ENCODE measurements at places on chromosomes 11 and 22.

GRCh38 chr11:86726118-86726753 lies 53.8 kb upstream of the ME3 start:
- DNase-seq = no peak

DNA sequence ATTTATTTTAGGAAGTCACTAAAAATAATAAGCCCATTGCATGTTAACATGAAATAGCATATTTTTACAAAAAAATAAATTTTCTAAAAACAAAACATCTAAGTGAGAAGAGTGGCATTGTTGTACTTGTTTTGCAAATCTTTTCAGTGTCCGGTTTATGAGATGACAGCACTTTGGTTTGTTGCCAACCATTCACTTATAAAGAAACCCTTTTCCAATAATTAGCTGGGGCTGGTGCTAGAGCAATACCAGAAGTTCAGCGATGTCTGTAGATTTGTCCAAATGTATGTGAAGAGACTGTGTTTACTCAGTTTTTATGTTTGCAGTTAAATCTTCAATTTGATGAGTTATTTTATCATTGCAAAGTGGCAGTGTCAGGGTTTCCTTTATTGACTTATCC lies 22.1 kb upstream of the KRTAP5-7 start:
- no peak for DNase-seq

DNA sequence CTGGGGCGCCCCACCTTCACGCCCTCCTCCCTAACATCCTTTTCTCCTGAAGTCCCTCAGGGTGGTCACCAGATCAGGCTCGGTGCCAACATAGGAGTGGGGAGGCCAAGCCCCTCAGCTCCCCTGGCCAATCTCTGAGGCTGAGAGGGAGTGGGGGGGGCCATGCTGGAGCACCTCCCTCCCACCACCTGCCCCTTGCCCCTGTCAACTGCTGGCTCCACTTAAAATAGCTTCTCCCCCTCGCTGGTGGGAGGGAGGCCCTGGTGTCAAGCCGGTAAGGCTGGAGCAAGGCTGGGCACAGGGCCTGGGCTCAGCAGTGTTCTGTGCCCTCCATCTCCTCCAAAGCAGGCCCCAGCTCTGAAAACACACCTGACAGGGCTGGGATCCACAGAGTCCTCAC lies 4.9 kb downstream of the PLXNB2 start:
- no peak for DNase-seq

DNA sequence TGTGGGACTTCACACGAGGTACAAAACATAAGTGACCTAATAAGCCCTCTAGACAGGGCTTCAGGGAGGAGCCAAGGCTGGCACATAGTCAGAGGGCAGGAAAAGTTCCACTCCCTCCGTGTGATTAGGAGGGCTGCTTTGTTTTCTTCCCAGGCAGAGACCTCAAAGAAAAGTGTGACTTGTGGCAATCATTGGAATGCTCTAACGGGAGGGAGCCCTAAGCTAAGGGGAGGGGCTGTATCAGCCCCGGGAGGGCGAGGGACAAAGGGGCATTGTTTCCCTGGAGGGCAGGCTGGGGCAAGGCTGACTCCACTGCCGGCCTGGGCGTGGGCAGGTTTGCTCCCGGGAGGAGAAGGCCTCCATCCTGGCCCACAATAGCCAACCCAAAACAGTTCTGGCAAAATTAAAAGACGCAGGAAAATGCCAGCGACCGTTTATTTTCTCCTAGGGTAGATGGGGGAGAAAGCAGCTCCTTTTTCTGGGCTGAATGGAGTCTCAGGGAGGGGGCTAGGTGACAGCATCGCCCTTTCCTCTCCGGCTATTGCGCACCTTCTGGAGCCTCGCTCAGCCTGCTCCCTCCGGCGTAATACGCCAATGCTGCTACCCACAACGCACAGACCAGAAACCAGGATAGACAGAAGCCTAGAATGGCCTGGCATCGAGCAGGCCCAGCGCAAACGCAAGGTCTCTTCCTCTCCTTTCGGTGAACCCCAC lies 60.2 kb downstream of the ENDOD1 start:
- DNase-seq = no peak

DNA sequence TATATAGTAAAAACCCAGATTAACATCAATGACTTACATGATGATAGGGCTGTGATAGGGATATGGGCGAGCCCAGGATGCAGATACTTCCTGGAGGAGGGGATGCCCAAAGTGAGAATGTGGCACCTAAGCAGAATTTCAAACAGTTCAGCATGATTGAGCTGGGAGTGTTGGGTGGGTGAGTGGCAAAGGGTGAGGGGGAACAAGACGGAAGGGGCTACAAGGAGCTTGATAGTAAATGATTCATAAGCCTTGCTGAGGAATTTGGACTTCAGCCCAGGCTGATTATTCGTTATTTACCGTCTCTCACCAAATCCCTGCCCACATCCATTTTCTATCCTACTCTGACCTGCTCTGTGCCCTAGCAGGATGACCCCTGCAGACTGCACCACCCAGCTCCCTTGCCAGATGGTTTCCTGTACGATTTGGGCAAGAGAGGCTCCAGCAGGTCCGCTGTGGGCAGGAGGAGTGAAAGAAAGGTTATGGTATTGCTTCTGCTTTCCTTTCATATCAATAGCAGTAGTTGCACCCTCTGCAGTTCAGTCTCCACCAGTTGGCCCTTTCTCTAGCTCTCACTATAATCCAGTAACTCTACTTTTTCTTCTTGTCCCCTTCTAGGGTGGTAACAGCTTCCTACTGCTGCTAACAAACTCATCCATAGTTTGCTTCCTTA lies 30.3 kb upstream of the SIK2 start:
- no peak for DNase-seq

GRCh38 chr22:30931541-30932300 lies 36.9 kb downstream of the MORC2 start:
- no peak for DNase-seq

DNA sequence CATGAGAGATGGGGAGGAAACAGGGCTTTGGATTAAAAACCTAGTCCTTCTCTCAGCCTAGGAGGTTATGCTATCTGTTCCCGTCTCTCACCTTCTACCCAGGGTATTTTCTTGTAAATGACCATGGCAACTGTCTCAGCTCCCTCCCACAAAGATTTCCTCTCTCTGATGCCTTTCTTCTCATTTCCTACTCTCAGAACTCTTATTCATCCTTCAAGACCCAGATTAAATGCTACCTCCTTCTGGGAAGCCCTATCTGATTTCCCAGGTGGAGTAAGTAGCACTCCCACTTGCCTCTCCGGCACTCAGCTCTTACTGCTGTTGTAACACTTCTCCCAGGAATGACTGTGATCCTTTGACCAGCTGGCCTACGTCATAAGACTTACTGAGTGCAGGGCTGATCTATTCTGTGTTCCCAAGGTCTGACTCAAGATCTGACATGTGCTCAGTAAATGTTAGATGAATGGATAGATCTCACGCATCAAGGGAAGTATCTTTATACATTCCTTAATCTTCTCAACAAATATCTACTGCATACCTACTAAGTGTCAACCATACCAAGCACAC lies 175.0 kb downstream of the TENM4 start:
- no peak for DNase-seq

GRCh38 chr11:5335170-5335569 lies 8.2 kb downstream of the OR51B5 start:
- no peak for DNase-seq

GRCh38 chr11:122159861-122160260 lies 43.8 kb upstream of the BLID start:
- no peak for DNase-seq

- no peak for DNase-seq
Measured at GRCh38 chr11:61922539-61922938, 5.2 kb upstream of the RAB3IL1 start.

GRCh38 chr22:24327832-24328231 lies 57.2 kb downstream of the SPECC1L start:
- no peak for DNase-seq

DNA sequence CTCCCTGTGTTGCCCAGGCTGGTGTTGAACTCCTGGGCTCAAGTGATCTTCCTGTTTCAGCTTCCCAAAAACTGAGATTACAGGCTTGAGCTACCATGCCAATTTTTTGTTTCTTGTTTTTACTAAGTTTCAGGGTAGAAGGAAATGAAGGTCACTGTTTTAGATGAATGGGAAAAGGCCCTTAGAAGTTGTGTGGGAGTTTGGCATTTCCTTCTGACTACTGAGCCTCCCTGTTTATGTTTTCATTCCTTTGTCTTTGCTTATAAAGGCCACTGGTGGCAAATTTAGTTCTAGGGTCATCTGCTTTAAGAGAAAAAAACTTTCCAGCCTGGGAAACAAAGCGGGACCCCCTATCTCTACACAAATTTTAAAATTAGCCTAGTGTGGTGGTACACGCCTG lies 22.1 kb downstream of the SRPRA start:
- DNase-seq = no peak

DNA sequence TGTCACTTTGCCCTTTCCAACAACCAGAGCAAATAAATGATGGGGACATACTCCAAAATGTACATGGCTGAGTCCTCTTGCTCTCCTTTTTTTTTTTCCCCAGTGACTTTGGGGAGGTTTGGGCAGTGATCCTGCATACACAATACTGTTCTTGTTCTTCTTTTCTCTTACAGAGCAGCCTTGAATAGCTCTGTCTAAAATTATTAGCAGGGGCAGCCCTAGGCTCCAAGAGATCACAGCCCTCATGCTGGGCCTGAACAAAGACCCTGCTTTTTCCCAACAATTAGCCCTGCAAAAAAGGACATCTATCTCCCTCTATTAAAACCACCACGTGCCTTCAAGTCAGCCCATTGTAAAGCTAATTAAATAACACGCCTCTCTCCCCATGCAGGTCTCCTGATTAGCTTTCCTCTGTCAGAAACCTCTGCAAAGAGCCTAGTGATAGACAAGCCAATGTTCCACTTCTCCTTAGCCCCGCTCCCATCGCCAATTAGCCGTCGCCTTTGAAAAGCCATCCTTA lies 54.7 kb downstream of the ETS1 start:
- DNase-seq = no peak

GRCh38 chr22:41094041-41094593 lies 1.7 kb downstream of the EP300 start:
- DNase-seq = no peak

DNA sequence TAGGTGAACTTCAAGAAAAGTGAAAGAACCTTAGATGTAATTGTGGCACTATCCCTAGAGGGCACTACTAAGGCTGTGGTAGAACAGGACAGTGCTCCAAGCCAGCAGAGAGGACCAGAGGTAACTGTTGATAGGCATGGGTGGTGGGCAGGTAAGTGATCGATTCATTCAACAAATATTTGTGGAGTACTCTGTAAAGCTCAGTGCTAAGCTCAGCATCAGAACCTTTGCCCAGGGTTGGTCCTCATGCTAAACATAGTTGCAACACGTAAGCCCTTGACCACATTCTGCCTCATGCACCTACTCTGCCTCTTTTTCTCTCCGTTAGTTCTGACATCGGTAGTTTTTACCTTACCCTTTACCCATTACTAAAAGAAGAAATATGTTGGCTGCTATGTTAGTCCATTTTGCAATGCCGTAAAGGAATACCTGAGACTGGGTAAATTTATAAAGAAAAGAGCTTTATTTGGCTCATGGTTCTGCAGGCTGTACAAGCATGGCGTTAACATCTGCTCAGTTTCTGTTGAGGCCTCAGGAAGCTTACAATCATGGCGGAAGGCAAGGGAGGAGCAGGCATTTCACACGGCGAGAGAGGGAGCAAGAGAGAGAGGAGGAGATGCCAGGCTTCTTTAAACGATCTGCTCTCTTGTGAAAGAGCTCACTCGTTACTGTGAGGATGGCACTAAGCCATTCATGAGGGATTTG lies 18.4 kb upstream of the NNMT start:
- no peak for DNase-seq

- no peak for DNase-seq
Measured at GRCh38 chr11:107018902-107019493, 722 bp upstream of the GUCY1A2 start.

DNA sequence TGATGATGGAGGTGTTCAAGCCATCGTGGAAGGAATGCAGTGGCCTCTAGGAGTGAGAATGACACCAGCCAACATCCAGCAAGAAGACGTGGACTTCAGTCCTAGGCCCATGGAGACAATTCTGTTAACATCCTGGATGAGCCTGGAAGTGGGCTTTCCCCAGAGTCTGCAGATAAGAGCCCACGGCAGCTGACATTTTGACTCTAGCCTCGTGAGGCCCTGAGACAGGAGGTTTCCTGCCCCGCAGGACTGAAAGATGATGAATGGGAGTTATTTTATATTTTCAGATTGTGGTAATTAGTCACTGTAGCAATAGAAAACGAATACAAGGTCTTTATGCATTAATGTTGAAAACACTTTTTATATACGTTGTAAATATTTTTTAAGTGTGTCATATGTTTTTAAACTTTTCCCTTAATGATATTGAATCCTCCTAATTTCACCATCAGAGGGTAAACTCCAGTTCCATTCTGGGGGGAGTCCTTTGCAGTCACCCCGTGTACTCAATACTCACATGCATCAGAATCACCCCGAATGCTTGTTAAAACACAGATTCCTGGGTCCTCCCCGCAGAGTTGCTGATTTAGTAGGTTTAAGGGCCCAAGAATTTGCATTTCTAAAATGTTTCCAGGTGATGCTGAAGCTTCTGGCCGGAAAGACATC lies 570 bp upstream of the TPCN2 start:
- no peak for DNase-seq

GRCh38 chr11:59152312-59152951 lies 9.8 kb downstream of the FAM111A start:
- no peak for DNase-seq

- no peak for DNase-seq
Measured at GRCh38 chr11:94588366-94588942, 21.3 kb downstream of the PIWIL4 start.

DNA sequence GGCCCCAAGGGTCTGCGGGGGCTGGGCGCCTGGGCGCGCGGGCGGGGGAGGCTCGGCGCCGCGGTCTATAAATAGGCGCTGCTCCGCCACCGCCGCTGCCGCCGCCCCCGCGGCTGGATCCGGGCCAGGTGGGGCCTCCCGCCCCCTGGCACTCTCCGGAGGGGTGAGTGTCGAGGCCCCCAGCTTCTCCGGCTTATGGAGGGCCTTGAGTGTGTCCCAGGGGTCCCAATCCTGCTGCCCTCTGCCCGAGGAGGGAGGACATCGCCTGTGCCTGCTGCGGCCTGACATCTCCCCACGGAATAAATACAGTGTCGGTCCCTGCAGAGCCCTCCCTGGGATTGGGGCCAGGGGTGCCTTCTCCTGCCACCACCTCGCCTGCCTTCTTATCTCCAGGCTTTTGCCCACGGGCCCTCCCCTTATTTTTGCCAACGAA lies 4.3 kb upstream of the GP1BB start:
- no peak for DNase-seq

DNA sequence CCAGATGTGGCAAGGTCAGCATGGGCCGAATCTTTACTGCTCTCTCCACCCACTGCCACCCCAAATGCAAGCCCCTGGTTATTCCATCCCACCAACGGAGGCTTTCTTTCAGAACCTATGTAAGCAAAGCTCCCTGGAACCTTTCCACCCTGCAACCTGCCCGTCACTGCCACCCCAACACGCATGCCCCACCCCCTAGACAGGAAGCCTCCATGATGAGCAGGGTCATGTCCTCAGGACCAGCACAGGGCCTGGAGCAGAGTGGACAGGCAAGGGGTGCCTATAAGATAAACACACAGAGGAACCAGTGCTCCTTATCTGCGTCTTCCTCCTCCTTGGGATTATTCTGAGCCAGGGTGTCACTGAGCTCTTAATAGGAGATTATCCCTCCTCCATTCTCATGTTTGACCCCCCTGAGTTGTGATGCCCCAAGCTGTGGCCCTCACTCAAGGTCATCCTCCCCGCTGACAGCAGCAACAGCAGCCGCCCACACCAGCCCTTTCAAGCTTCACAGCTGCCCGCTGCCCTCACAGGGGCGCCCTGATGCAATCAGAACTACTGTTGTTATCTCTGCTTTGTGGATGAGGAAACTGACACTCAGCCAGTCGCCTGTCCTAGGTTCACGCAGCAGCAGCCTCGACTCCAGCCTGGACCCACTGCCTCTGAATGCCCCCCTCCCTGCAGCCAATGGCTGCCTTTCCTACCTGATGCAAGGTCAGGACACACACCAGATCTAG lies 647.3 kb downstream of the TBC1D22A start:
- no peak for DNase-seq
